NCI-H2081 (cell line): ENCODE measurements at places on chromosomes 2 and 18.

DNA sequence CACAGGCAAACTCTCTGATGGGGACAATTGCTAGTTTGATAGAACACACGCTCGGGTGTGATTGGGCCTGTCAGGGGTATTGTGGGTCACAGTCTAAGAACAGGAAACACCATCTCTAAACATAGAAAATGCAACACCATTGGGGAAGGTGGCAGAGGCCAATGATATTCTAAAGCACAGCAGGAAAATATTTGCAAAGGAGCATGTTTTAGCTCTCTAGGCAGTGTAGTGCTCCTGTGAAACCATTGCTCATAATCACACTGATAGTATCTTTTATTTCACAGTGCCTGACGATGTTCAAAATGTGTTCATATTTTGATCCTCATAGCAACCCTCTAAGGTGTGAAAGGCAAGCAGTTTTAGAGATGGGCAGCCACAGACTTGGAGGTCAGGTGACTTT is 224.2 kb downstream of the CD226 start:
- peak; percentile 9 for DNase-seq

- DNase-seq, result no peak
These were observed 195.6 kb downstream of the HRH4 start for GRCh38 chr18:24656050-24656449.

GRCh38 chr2:197939787-197940186 is 135.4 kb downstream of the PLCL1 start:
- no peak for DNase-seq

- no peak for DNase-seq
These were observed 119.9 kb downstream of the OSR1 start for GRCh38 chr2:19238440-19239060.

DNA sequence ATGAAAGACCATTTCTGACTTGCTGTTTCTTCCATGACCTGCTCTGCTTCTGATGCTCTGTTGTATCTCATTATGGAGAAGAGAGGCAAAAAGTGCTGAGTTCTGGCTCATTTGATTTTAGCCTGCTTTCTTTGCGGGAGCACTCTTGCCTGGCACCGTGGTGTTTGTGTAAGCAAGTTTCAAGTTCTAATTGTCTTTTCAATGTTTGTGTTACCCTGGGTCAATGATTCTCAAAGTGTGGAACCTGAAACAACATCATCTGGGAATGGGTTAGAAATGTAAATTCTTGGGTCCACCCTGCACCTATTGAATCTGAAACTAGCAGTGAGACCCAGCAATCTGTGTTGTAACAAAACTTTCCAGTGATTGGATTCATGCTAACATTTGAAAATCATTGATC is 85.5 kb upstream of the STON1 start:
- no peak for DNase-seq
